Foreskin melanocyte (primary cell): ENCODE measurements at places on chromosomes 1 and 21.

DNA sequence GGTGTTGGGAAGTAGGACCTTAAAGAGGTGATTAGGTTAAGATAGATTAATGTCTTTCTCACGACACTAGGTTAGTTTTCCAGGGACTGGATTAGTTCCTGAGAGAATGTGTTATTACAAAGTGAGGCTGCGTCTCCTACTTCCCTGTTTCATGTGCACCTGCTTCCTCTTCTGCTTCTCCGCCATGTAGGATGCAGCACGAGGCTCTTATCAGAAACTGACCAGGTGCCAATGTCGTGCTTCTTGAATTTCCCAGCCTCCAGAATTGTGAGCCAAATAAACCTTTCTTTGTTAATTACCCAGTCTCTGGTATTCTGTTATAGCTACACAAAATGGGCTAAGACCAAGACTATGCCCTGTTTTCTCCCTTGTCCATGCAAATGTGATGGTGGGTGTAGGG, 152.2 kb upstream of the LMO4 start:
- DNase-seq = no peak

DNA sequence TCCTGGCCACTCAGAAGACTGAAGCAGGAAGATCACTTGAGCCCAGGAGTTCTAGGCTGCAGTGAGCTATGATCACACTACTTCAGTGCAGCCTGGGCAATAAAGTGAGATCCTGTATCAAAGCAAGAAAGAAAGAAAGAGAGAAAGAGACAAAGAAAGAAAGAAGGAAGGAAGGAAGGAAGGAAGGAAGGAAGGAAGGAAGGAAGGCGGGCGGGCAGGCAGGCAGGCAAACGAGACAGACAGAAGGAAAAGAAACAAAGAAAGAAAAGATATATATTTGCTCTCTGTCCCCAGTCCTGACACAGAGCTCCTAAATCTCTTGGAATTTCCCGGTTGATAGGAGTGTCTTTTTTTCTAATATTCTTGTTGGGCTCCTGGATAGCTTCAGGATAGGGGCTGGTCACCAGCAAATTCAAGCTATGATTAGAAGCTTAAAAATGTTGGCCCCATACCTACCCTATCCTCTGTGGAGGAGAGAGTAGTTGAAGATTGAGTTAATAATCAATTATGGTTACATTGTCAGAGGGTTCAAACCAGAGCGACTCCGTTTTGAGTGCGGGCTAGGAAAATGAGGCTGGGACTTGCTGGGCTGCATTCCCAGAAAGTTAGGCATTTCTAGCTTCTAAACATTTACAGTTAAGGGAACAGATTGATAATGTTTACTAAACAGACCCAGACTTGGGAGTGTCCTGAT, 3.3 kb upstream of the MIGA1 start:
- DNase-seq = no peak

DNA sequence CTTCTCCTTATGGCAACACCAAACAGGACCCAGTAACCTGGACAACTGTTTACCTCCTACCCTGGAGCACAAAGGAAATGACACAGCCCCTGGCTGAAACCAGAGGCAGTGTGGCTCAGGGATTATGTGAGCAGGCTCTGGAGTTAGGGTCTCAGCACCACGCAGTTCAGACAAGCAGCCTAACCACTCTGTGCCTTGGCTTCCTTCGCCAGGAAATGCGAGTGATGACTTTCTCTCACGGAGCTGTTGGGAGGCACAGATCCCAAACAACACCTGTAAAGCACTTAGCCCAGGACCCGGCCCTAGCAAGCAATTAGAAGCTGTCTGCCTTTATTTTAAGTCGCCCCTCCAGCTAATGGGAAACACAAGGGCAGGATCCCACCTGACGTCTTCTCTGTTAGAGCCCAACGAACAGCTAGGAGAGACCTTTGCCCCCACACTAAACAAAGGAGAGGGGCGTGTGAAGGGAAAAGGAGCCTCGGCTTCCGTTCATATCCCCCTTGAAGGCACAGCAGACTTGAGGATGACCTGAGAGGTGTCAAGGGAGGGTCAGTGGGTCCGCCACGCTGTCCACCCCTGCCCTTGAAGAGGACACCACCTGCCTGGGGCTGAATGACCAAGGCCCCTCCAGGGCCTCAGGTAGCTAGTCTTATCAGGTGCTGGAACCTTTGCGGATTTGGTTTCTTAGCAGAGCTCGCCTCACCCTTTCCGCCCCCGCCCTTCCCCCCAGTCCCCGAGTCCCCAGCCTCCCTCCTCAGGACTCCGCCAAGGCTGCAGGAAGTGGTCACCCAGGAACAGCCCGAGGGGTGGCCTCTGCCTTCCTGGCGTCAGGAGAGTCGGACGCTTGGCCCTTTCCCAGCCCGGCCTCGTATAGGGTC, 860 bp downstream of the TMEM63A start:
- DNase-seq = peak; percentile 32

- no peak for DNase-seq
These were observed 96.9 kb downstream of the ERG start for GRCh38 chr21:38401191-38401926.

GRCh38 chr1:173383351-173383750, 93.8 kb upstream of the PRDX6 start:
- DNase-seq = no peak

DNA sequence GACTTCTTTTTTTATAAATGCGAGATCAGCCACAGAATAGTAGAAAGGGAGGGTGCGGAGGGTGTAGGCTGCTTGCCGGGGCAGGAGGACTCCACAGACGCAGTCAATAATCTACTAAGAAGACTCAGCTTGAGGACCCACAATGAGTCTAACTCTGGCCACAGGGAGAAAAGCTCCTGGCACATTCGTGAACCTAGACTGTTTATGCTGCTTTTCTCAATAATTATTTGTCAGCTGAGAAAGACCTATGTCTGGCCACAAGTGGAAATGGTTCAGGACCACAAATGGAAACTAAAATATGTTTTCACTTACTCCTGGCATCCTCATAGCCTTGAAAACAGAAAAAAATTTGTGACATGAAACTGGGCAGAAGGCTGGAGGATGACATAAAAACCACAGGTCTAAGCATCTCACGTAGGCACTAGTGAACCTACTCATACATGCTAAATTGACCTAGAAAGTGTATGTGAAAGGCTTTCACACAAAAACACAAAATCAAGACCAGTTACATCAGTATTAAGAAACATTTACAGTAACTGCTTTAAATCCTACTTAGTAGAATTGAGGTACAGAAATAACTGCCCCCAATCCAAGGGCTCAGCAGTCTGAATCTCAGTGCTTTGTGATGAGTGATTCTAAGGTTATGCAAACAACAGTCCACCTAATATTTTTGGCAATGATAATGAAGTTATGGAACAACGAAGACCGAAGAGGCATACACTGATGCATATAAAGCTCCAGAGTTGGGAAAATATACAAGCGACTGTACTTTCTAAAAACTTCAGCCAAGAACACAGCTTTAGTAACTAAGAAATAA, 159.5 kb downstream of the SLC45A1 start:
- no peak for DNase-seq

DNA sequence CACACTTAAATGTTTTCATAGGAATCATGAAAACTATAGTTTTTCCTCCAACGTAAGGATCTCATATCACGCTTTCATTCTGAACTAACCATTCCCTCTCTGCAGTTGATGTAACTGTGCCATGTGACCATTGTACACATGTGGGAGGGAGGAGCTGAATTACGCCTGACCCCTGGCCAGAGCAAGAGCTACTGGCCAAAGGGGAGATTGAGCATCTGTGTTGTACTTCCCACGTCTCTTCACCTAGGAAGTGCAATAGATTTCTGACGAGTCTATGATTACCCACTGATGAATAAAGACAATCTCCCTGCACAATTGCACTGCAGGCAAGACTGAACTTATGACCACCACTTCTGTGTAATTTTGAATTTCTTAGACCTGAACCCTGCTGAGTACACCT, 24.0 kb downstream of the PTPRC start:
- no peak for DNase-seq

GRCh38 chr1:23475134-23475628, 8.8 kb downstream of the ASAP3 start:
- DNase-seq = no peak
